Activated CD8-positive, alpha-beta T cell treated with anti-CD3 and anti-CD28 coated beads for 36 hours (primary cell): ENCODE measurements at places on chromosomes 3 and 15. TPM values are rescaled to one million over a fixed set of nuclear protein-coding genes. Genes with fewer than 3 reads are reported as not detected.

Gene KLHL40
- not detected for total RNA-seq

Gene MAP2K5
- total RNA-seq = 21.1 TPM

DNA sequence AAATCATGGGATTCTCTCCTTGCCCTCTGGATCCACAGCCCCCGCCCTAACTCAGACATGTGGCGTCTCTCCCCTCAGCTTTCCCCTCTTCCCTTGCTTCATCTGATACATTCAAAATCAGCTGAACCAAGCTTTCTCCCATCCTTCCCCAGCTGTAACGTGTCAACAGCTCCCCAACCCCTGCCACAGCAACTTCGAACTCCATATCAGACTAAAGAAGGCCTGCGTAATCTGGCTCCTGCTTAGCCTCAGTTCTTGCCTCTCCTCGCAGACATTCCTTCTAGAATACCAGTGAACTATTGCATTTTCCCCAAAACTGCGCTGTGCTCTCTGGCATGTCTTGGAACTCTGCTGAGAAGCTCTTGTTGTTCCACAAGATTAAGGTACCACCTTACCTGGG is 18.3 kb downstream of the B4GALT4 start:
- DNase-seq = no peak

Gene RSRC1
- total RNA-seq = 37.9 TPM

GRCh38 chr3:138078096-138078495 is 37.3 kb downstream of the DZIP1L start:
- peak; percentile 14 for DNase-seq

Gene ZNF501
- total RNA-seq = 2.7 TPM

DNA sequence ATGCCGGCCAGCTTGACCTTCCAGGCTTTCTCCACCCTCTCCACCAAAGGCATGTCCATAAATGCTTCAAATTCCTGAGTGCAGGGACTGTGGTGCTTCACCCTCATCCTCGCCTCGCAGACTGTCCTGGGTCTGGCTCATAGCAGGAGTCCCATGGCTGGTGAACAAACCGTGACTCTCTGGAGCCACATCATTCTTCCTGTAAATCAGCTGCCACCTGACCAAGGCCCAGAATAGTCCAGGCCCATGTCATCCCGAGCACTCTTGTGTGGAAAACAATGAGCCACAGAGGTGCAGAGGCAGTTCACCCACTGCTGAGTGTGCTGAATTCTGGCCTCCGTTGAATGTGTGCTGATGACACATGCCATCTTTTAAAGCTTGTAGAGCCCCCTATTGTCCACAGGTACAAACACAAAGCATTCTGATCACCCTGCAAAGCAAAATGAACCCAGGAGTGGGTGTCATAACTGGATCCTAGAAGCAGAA is 68.6 kb downstream of the ABHD5 start:
- peak; percentile 14 for DNase-seq

DNA sequence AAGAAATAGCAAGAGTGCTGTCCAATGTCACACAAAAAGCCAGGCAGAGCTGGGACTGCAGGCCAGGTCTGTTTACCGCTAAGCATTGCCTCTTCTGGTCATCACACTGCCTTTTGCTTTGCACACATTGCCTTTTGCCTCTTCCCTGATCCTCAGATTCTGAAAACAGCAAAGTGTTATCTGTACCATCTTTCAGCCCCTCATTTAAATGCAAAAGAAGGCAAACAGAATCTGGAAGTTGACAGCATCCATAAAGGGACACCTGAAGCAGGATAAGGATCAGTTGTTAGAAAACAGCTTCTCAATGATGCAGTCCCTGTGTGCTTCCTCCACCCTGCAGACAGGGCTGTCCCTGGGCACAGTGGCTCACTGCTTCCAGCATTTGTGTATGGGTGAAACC is 106.7 kb upstream of the RAD18 start:
- no peak for DNase-seq

DNA sequence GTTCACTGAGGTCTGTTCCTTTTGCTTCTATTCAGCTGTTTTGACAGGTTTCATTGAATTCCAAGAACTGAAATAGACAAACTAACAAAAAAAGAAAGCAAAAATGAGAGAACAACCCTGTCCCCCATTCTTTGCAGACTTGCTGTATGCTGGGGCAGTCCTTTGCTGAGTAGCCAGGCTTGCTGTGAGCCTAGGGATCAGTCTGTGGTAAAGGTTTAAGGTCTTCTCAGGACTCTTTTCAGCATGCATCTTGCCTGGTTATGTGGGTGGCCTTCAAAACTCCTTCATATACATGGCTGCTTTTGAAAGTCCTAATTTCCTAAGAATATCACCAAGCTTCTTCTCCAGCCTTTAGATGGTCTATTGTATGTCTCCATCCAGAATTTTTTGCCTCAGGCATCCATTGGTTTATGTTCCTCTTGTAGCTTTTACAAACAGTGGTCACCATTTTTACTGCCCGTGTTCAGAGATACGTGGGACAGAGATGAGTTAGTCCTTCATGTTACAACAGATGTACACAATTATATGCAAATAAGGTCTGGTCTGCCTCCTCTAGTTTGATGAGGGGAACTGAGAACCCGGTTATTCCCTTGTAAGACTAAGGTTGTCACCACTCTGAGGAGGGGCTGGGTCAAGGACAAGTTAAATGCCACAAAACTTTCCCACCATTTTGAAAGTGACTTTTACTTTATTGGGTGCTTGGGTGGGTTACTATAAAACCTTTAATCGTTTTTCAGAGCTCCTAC is 41.4 kb downstream of the SACM1L start:
- DNase-seq = no peak
